ENCODE measurements at places on chromosomes 16 and 17. TPM values are rescaled to one million over a fixed set of nuclear protein-coding genes. Genes with fewer than 3 reads are reported as not detected.

- no peaks in the 10 kb centered on the region for H3K4me1 ChIP-seq
- no peak overlapping the region for H3K4me3 ChIP-seq
- H3K27ac ChIP-seq = no peak overlapping the region
- no peaks in the 10 kb centered on the region for H3K36me3 ChIP-seq
These were observed 43.8 kb downstream of the ZNRF1 start for GRCh38 chr16:75042426-75043174.

DNA sequence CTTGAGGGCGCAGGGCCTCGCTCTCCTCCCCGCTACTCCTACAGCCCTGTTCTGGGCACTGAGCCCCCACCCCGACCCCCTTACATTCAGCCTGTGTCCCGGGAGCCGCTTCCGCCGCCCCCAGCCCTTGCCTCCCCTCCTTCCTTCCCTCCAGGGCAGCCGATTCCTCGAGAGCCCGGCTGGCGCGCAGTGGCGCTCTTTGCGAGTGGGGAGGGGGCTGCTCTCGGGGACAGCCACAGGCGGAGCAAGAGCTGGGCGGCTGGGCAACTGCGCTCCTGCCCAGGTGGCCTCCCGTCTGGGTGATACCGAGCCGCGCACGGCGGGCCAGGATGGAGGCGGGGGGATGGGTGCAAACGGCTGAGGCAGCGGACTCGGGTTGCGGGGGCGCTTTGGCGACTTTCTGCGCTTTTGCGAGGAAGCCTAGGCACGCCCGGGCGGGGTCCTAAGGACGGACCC is 1.2 kb downstream of the MMP15 start:
- H3K36me3 ChIP-seq = no peaks in the 10 kb centered on the region
- peaks cover 27% of the 10 kb centered on the region for H3K4me1 ChIP-seq
- H3K4me3 ChIP-seq = peak overlapping the region; percentile 76
- H3K27ac ChIP-seq = peak overlapping the region; percentile 89
- no peaks in the 10 kb centered on the region for H3K27me3 ChIP-seq

- no peaks in the 10 kb centered on the region for H3K27me3 ChIP-seq
- no peak overlapping the region for H3K4me3 ChIP-seq
- H3K4me1 ChIP-seq = no peaks in the 10 kb centered on the region
- no peak for DNase-seq
- no peaks in the 10 kb centered on the region for H3K36me3 ChIP-seq
These were observed 117.6 kb upstream of the HAS3 start for GRCh38 chr16:68987734-68988457.

The HBQ1 gene
- not detected for total RNA-seq

The RNF222 gene
- not detected for total RNA-seq

The PIEZO1 gene
- total RNA-seq = 47.0 TPM
